ENCODE measurements at places on chromosomes 6 and 20. TPM values are rescaled to one million over a fixed set of nuclear protein-coding genes. Genes with fewer than 3 reads are reported as not detected.

SLPI gene
- not detected for total RNA-seq

BEND3 gene
- 10.4 TPM for total RNA-seq

HAO1 gene
- not detected for total RNA-seq

PROKR2 gene
- total RNA-seq, result 2.3 TPM

GPR6 gene
- total RNA-seq, result not detected

HTR1E gene
- total RNA-seq, result 0.82 TPM

NDUFAF5 gene
- 40.7 TPM for total RNA-seq

PGBD1 gene
- total RNA-seq, result 8.9 TPM

SAPCD1 gene
- 11.6 TPM for total RNA-seq
